ENCODE measurements at places on chromosomes 3 and 15.

GRCh38 chr3:165491487-165491886 lies 295.3 kb upstream of the SLITRK3 start:
- DNase-seq = no peak

DNA sequence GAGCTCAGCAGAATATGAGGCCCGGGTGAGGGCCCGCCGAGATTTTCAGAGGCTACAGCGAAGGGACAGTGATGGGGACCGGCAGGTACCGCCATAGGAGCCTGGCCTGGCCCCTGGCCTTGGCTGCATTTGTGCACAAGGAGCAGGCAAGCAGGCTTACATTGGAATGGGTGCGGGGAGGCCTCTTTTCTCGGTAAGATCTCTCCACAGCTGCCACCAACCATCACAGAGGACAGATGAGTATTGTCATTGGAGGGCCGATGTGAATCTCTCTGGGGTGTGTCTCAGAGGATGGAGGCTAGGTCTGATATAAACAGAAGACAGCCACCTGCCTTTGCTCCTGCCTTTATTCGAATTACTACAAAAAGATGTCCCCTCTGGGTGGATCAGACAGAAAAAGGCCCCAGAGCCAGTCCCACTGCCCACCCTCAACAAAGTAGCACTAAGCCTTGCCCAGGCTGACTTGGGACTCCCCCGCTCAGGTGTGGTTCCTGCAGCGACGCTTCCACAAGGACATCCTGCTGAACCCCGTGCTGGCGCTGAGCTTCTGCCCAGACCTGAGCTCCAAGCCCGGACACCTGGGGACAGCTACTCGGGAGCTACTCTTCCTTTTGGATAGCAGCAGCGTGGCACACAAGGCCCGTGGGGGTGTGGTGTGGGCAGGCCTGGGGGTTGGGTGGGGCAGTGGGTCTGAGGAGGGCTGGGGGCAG lies 5.4 kb downstream of the VWA5B2 start:
- DNase-seq = no peak

DNA sequence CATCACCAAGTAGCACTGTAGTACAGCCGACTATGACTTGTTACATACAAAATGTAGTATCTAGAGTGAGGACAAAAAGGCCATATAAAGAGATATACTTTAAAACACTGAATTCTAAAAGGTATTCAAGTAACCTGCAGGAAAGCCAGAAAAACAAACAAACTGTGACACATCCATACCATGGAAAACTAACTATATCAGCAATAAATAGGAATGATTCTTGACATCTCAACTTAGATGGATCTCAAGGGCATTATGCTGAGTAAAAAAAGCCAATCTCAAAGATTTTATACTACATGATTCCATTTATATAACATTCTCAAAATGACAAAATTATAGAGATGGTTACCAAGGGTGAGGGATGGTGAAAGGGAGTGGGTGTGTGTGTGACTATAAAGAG lies 143.0 kb downstream of the PEAK1 start:
- no peak for DNase-seq

- no peak for DNase-seq
Observed at GRCh38 chr3:30702038-30702827, 95.8 kb downstream of the TGFBR2 start.

DNA sequence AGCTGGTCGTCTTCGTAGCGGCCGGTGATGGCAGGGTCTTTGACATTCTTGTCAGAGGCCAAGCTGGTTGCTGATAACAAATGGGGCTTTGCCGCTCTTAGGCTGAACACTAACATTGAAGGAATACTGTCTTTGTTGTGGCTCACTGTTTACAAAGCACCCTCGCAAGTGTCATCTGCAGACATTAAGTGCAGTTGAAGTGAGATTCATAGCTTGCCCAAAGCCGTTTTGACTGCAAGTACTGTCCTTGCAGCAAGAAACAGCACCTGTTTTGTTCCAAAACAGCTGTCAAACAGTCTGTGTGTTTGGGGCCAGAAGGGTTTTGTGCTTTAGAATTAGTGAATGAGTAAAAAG lies 568 bp downstream of the SENP2 start:
- DNase-seq = no peak

GRCh38 chr15:83039206-83039605 lies 27.8 kb upstream of the C15orf40 start:
- no peak for DNase-seq

DNA sequence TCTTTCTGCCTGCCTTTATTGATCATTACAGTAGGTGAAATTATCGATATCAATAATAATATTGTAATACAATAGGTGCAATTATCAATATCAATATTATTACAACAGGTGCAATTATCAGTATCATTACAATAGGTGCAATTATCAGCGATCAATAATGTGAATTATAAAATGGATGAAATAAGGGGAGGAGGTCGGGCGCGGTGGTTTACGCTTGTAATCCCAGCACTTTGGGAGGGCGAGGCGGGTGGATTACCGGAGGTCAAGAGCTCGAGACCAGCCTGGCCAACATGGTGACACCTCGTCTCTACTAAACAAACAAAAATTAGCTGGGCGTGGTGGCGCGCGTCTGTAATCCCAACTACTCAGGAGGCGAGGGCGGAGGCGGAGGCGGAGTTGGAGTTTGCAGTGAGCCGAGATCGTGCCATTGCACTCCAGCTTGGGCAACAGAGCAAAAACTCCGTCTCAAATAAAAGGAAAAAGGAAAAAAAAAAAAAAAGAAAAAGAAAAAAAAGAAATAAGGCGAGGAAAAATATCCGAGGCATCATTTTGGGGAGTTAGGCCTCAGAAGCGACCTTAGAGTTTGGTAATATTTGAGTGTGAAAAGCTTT lies 611 bp upstream of the BNIP2 start:
- DNase-seq = peak; percentile 13

GRCh38 chr15:65072027-65072426 lies 4.2 kb upstream of the RASL12 start:
- DNase-seq = no peak

GRCh38 chr3:30221619-30222018 lies 384.8 kb upstream of the TGFBR2 start:
- no peak for DNase-seq

DNA sequence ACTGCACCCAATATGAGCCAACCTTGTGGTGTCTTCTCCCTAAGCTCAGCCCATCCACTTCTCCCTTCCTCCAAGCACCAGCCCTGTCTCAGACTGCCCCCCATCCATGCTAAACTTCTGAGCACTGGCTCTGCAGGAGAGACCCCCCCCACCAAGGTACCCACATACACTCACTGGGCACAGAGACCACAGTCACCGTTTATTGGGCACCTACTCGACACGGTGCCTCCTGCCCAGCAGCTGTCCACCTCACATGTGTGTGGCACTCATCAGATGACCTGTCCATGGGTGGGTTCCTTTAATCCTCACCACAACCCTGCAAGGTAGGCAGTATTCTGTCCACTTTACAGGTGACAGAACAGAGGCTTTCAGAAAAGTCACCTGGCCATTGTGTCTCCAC lies 22.3 kb upstream of the SFMBT1 start:
- no peak for DNase-seq

DNA sequence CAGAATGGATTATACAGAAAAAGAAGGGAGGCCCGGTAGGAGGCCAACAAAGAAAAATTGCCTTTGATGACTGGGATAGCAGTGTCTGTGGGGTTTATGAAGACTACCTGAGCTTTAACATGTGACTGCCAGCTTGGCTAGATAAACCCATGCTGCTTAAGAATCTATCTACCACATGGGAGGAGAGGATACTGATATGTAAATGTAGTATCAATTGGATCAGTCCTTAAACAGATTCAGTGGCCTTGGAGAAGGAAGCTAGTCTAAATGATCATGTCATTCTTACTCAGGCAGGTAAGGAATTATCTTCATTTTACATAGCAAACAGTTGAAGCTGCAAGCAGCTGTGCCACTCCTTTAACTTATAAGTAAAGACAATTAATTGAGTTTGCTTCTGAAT lies 50.0 kb upstream of the SYNPR start:
- no peak for DNase-seq

GRCh38 chr15:90810354-90810753 lies 58.0 kb upstream of the FURIN start:
- DNase-seq = no peak

DNA sequence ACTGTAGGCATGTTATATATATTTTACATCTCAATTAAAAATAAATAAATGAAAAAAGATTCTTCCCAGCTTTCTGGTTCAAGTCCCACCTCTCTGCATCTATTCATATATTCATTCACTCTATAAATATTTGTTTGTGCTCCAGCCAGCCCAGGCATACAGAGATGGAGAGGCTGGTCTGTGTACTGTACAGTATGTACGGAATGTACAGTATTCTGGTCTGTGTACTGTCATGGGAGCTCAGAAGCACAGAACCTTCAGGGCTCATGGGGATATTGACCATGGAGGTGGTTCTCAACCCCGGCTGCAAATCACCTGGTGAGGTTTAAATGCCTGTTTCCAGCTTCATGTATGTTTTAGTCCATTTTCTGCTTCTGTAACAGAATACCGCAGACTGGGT lies 13.8 kb downstream of the CORO2B start:
- DNase-seq = no peak

DNA sequence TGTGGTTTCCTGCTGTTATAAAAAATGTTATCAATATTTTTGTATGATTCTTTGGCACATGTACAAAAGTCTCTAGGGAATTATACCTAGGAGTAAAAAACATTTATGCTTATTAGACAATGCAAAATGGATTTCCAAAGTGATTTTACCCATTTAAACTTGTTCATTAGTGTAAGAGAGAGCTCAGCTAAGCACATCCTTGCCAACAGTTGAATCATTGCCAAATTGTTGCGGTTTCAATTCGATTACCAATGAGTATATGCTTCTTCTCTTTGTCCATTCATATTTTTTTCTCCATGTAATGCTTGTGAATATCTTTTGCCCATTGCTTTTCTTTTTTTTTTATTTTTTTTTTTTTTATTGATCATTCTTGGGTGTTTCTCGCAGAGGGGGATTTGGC lies 17.2 kb downstream of the CASR start:
- no peak for DNase-seq

DNA sequence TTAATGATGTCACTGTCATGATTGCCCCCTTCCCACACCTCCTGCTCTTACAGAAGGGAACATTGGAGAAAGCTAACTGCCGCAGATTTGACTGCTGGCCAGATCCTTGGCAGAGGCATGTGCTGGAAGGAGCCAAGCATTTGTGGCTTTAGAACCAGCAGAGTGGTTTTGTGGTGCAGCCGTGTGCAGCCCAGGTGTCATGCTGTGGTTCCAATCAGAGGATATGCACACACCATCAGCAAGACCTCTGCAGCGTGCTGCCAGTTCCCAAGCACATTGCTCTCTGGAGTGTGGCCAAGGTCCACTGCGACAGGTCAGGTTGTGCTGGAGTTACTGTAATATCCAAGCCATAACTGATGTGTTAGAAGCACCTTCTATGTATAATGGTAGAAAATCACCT lies 61.6 kb downstream of the OTOL1 start:
- DNase-seq = no peak

DNA sequence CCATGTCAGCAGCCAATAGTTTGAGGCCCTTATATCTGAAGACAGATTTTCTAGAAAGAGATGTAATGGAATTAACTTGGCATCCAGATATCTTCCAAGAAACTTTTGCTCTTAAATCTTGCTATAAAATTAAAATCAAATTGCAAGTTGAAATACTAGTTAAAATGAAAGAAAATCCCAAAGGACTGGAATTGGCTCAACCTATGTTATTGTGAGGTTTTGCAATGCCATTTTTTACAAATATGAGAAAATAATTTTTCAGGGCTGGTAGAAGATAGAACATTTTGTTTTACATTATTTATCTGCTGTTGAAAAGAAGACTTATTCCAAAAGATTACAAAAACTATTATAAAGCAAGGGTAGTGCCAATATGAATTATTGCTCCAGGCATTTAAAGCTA lies 92.2 kb upstream of the AGTR1 start:
- DNase-seq = no peak

DNA sequence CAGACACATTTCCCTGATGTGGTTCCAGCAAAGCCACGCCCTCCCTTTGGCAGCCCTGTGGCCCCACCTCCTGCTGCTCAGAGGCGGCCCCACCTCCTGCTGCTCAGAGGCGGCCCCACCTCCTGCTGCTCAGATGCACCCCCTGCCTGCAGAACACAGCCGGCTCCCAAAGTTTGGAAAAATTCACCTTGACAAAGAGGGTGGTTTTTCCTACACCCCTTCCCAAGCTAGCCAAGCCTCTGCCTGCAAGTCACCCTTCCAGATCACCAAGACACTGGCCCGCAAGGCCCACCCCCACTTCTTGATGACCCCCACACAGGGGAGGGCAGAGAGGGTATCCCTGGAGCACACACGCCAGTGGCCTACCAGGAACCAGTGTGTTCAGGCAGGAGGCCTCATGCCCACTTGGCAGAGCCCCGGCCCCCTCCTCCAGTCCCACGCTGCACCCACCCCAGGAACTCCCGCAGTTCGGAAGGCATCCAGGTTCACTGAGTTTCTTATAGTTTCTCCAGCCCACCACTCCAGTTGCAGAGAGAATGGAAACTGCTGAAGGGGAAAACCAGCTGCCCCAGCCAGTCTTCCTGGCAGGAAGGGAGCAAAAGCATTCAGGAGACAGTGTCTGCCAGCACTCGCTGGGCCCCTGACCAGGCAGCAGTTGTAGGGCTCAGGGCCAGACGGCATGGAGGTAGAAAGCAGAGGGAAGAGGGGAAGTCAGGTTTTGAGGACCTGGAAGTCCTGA lies 2.3 kb upstream of the HAPLN3 start:
- peak; percentile 57 for DNase-seq

- no peak for DNase-seq
Observed at GRCh38 chr3:183046883-183047282, 52.4 kb downstream of the MCCC1 start.

- no peak for DNase-seq
Observed at GRCh38 chr3:45546716-45547701, 47.5 kb upstream of the LIMD1 start.

DNA sequence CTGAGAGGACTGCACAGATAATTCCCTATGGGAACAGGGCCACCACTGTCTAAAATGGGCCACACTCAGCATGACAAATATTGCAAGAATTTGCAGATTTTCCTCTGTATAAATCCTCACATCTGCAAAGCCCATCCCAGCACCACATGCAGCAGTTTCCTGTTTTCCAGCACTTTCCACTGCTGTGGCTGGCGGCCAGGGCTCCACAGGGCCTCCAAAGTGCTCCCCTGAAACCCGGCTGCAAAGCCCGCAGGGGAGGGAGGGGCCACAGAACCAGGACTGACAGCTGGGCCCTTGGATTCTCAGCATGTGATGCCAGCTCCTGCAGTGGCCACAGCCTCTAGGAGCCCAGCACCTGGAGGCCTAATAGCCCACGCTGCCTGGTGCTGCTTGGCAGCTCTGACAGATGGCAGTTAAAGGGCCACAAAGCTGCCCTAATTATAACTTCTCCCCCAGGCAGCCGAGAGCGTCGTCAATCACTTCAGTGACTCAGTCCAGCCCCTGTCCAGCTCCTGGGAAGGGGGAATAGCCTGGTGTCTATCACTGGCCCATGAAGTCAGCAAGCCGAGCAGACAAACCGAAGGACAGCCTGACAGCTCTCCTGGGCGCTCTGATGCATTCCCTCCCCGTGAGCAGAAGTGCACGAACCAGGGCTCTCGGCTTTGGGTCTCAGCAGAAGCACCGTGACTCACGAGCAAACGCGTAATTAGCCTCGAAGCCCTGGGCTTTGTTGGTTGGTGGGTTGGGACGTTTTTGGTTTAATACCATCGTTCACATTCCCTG lies 4.7 kb downstream of the LRRC15 start:
- no peak for DNase-seq
